AML-193 (cell line): ENCODE measurements at places on chromosomes 3 and 15.

DNA sequence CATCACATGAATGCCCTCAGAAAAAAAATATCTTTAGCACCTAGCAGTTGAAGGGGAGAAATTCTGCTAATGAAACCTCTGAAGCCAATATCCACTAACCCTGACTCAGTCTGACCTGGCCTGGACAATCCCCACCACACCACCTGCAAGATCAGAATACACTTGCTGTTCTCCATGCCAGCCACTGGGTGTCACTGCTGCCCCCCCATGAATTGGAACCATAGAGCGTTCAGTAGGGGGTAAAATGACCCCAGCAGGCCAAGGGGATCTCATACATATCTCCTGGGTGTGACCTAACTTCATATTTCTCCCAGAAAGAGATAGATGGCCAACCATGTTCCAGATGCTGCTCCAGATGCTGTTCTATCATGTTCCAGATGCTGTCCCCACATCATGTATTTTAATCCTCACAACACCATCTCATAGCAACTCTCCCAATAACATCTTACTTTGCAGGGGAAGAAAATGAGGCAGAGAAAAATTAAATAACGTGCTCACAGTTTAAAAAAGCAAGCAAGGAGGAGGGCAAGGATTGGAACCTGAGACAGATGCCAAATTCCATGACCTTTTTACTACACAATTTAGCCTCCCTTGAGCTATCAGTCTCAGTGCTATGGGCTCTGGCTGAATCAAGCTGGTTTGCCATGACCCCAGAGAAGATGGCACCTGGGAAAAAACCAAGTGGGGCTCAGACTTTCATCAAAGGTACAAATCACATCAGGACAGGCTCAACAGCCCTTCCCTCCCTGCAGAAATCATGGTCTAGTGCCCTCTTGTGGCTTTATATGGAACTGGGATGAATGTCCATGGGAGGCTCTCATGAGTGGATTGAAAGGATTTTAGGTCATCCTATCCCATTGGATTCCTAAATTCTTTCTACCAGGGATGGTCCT lies 12.4 kb downstream of the NTRK3 start:
- DNase-seq = no peak

DNA sequence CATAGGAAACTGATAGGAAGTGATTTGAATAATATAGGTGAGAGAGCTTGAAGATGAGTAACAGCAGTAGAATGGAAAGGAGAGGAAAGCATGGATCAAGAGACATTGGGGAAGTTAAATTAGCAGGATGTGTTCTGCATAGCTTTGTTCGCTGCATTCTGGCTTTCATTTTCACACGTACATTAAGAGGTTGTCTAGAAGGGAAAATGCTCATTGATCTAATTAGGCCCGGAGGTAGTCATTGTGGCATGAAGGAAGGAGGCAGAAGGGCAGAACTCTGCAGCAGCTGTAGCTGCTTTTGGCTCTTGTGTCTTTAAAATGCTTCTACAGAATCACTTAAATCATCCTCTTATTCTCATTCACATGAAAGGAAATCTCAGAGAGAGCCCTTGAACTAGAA lies 40.3 kb downstream of the KCNAB1 start:
- DNase-seq = no peak

GRCh38 chr15:71591057-71591456 lies 219.3 kb upstream of the NR2E3 start:
- no peak for DNase-seq

GRCh38 chr3:108673988-108674661 lies 83.1 kb downstream of the RETNLB start:
- DNase-seq = no peak

- DNase-seq = no peak
These were observed 540.8 kb downstream of the SI start for GRCh38 chr3:164537485-164537884.

DNA sequence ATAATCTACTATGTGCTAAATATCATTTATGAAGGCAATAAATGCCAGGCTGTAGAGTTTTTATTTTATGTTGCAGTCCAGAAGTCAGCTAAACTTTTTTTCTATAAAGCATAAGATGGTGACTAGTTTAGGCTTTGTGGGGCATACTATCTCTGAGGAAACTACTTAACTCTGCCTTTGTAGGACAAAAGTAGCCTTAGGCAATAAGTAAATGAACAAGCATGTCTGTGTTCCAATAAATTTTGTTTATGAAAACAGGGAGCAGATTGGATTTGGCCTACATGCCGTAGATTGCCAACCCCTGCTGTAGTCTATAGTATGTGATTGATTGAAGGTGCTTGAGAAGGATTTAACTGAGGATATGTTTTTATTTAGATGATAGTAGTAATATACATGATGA lies 502.5 kb upstream of the NAALADL2 start:
- DNase-seq = no peak

DNA sequence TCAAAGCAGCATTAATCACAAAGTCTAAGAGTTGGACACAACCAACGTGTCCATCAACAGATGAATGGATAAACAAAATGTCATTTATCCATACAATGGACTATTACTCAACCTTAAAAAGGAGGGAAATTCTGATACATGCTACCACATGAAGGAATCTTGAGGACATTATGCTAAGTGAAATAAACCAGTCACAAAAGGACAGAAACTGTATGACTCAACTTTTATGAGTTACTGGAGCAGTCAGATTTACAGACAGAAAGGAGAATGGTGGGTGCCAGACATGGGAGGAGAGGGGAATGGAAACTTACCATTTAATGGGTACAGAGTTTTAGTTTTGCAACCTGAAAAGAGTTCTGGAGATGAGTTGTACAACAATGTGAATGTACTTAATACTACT lies 43.0 kb upstream of the SEC13 start:
- DNase-seq = no peak

GRCh38 chr3:82081351-82081750 lies 319.9 kb upstream of the GBE1 start:
- no peak for DNase-seq

GRCh38 chr3:97131476-97131875 lies 317.1 kb downstream of the EPHA6 start:
- DNase-seq = no peak

DNA sequence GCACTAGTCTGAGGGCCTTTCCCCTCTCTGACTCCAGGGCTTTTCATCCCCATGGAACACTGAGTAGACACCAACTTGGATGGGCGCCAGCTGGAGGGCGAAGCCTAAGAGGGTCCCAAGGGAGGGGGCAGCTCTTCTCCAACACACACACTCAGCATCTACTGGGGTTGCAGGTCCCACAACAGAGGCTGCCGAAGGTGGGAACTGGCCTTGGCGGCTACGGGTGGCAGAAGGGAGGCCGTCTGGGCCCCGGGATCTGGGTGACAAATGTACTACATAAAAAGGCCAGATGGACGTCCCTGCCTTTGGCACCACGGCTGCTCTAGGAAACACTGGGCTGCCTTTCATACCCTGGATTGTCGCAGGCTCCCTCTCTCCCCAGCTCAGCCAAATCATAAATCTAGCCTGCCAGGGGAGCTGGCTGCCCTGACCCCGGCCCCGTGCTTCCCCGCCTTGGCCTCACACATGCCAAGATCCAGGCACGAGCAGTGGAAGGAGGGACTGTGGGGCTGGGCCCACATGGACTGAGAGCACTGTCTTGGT lies 31.5 kb downstream of the SEMA5B start:
- no peak for DNase-seq

GRCh38 chr15:76791511-76791910 lies 113.6 kb downstream of the SCAPER start:
- DNase-seq = no peak

GRCh38 chr15:76190070-76190564 lies 121.2 kb downstream of the ETFA start:
- no peak for DNase-seq

DNA sequence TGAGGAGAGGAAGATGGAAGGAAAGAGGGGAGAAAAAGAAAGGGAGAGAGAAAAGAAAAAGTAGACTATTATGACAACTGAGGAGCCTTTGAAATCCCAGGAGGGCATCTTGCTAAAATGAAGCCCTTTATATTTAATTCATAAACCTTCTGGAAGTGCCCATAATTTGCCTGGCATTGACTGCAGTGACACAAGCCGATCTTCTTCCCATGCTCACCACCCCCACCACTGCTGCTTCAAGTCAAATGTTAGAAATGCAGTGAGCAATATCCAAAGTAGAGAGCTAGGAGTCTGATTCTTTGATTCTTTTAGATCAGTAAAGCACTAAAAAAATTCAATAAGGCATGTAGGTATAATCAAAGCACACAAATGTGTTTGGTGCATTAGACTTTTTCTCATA lies 138.7 kb upstream of the SNTN start:
- DNase-seq = no peak
